Activated CD4-positive, CD25-positive, alpha-beta regulatory T cell treated with anti-CD3 and anti-CD28 coated beads, Interleukin-2, amount 50 U/mL, for 16 hours (primary cell): ENCODE measurements at places on chromosomes 4 and X.

GRCh38 chrX:115561605-115562479, 868 bp downstream of the PLS3 start:
- no peak for DNase-seq

DNA sequence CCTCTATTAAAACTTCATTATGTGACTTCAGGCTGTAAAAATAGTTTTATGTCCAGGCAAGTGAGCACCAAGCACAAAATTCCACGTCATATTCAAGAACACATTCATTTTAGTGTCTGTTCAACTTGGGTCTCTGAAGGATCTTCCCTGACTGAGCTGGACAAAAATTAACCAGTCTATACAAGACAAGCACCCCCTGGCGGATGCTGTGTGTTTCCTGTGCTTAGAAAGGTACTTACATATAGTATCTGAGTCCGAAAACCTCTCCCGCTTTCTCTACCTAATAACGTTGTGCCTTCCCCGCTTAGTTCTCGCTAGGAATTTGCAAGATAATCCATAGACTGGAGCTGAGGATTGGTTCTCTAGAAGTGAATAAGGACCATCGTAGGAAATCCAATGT, 2214.5 kb upstream of the TENM3 start:
- DNase-seq: no peak

DNA sequence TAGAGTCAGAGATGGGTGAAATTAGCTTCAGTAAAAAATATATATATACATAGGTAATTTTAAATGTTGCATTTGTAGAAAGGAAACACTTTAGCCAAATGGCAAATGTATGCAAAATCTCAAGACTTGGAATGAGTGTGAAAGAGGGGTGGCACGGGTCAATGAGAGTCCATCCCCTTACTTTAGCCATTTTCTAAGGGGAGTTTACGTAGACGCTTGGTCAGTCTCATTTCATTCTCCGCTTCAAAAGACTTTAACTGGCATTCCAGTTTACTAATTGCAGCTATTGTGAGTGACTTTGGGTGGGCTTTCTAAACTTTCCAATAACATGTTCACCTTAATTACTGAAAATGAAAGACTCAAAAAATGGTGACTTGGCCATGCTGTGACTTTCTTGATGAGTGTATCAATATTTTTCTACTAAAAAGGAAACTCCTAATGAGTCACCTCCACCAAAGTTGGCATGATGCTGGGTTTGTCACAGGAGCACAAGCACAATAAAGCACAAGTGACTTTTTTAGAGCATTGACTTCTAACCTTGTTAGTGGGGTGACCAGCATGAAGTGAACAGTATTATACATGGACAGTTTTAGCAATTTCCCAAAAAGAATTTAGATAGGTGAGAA, 356.0 kb upstream of the RASGEF1B start:
- DNase-seq: no peak

DNA sequence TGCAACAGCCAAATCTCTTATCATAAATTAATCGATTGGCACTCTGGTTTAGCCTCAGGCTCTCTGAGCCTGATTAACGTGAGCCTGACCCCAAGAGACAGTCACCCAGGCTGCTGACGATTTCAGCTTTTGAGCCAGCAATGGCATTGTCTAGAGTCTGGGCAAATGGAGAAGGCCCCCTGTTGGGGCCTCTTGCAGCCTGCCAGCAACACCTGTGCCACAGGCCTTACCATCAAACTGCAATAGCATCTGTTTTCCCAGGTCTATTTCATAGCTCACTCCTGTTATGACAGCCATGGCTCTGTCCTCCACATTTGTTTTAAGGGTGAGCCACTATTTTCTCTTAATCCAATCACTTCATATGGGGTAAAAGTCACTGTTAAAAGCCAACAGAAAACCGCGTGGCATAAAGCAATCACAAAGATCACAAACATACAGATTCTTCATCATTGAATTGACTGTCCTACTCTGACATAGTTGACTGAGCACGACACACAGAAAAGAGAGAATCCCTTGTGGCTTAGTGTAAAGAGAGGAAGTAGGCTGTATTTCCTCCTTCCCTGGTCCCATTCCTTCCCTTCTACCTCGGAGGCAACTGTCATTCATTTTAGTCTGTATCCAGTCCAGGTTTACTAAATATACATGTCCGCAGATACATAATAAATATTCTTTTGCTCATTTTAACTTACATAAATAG, 47.8 kb downstream of the SLC9A7 start:
- DNase-seq: no peak

DNA sequence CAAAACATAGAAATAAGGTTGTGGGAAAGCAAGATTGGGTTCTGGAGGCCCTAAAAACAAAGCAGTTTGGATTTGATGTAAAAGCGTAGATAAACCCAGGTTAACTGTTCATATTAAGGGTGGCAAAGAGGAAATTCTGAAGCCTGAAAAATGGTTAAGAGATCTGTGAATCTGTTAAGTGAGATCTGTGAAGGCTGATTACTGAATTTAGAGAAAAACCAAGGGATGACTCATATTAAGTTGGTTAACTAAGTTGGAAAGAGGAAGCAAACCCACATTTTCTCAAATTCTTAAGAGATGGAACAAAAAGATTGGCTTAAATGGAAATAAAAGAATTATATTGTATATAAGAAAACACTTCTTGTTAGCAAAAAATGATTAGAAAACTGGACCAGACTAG, 22.8 kb downstream of the GPAT3 start:
- no peak for DNase-seq

DNA sequence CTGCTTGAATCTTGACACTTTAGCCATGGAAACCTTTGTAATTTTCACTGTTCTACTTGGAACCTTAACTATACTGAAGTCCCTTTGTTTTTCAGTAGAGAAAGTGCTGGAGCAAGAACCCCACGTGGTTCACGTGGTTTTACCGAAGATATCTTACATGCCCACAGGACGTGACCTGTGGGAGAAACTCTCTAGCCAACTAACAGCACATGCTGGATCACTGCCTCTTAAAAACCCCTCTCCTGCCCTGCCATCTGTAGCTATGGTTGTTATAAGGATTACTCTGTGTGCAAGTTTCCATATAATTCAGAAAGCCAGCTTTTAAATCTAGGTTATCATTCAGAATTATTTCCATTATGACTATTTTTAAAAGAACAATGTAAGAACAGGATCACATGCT, 30.2 kb downstream of the SPANXD start:
- DNase-seq: no peak

- DNase-seq: no peak
Observed at GRCh38 chrX:137032341-137032694, 1.5 kb downstream of the GPR101 start.

GRCh38 chr4:183455431-183456195, 11.2 kb downstream of the CDKN2AIP start:
- no peak for DNase-seq

GRCh38 chrX:30715976-30716375, 62.8 kb downstream of the GK start:
- no peak for DNase-seq

- no peak for DNase-seq
Observed at GRCh38 chr4:148143174-148143573, 299.0 kb downstream of the NR3C2 start.

GRCh38 chrX:103879339-103879738, 47.3 kb upstream of the RAB9B start:
- no peak for DNase-seq

GRCh38 chrX:11430271-11430670, 137.1 kb downstream of the AMELX start:
- DNase-seq: no peak

- DNase-seq: no peak
Observed at GRCh38 chr4:11223311-11223710, 205.4 kb downstream of the HS3ST1 start.

DNA sequence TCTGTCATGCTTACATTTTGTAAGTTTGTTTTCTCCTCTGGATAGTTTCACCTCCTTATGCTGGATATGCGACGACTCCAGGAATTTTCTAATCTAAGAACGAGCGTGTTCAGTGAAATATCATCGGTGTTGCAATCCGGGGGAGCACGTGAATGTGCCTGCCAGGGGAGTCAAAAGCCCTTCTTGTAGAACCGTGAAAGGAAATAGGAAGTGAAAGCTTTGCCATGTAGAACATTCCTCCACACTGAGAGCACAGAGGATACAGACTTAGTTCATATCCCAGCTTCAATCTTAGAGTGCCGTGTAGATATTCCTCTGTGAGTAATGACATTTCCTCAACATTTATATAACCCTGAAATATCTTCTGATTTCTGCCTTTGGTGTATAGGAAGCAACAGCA, 121.2 kb downstream of the VEGFC start:
- DNase-seq: no peak

GRCh38 chrX:154121961-154122360, 22.1 kb upstream of the OPN1LW start:
- no peak for DNase-seq

DNA sequence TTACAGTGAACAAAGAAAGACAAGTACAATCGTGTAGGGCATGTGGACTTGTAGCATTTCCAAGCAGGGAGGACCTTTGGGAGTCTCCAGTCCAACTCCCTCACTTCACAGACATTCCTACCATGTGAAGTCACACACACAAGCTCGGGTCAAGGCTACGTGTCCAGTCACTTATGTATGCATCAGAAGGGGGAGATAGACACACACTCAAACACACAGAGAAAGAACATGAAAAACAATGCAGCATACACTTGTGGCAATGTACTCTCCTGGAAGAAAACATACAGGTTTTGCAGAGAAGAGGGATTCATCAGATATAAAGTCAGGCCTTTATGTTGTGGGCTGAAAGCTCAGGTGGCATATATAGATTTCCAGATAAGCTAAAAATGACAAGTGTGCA, 136.1 kb upstream of the MID1 start:
- no peak for DNase-seq

GRCh38 chr4:149790172-149790907, 25.3 kb downstream of the IQCM start:
- no peak for DNase-seq

GRCh38 chrX:33138677-33139249, 72.6 kb downstream of the DMD start:
- DNase-seq: no peak

DNA sequence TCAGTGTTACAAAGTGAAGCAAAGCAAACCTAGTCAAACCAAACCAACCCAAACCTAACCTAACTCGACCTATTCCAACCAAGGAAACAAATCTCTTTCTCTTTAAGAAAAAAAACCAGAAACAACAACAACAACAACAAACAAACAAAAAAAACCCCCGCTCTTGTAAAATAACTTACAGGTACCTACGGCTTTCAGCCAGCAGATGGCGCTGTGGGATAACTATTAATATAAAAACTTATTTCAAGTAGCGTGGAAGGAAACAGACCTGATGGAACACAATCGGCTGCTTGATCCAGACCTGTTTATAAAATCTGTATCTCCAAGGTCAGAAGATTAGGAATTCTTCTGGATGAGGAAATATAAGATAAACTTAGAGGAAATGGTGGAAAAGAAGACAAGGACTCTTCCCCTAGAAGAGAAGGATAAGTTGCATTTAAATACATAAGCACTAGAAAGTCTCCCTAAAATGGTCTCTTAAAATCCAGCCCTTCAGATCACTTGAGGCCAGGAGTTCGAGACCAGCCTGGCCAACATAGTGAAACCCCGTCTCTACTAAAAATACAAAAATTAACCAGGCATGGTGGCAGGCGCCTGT, 34.4 kb upstream of the CDKL5 start:
- DNase-seq: peak; percentile 36

GRCh38 chrX:152343306-152343705, 107.8 kb downstream of the GABRA3 start:
- no peak for DNase-seq

DNA sequence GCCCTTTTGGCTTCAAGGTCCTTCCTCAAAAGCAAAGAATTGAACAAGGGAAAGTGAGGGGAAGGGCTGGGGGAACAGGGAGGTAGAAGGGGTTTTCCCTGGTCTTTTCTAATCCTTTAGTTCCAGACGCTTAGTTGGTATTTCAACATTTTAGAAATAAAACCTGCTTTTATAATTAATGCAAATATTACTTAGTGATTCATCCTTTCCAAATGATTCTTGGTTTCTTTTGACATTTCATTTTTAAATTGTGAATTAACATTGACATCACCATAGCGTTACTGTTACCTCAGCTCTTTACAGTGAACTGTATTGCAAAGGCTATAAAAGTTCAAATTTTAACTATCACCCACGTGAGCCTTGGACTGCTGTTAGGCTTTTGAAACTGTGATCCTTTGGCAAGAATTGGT, 20.9 kb downstream of the NFKB1 start:
- DNase-seq: no peak

DNA sequence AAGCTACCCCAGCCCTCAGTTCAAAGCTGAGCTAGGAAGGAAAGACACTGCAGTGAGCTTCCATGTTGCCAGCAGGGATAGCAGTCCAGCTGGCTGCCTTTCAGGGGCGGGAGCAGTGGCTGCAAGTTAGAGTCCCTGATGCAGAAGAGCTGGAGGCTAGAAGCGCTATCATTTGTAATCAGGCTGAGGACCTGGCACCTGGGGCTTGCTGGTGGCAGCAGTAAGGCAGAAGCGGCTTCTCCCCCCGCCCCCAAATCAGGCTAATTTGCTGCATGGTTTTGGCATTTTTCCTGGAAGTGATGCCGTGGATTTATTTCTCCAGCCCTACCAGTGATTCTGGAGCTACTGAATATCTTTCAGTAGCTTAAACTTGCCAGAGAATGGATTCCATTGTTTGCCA, 203.3 kb downstream of the CLCN4 start:
- no peak for DNase-seq

DNA sequence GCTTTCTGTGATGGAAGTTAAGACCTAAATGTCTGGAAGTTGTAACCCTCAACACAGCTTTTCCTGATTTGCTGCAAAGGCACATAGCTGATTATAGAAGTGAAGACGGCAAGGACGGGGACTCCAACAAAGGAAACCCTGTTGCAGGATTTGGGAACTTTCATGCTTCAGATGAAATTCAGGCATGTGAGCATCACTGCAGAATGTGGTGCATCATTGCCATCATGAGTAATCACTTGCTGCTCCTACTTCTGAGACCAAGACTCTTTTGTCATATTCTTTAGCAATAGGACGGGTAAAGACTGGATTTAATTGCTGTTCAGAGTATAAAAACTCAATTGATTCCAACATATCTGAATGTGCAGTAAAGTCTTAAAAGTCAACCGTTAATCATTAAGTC, 35.8 kb downstream of the YIPF6 start:
- DNase-seq: no peak

DNA sequence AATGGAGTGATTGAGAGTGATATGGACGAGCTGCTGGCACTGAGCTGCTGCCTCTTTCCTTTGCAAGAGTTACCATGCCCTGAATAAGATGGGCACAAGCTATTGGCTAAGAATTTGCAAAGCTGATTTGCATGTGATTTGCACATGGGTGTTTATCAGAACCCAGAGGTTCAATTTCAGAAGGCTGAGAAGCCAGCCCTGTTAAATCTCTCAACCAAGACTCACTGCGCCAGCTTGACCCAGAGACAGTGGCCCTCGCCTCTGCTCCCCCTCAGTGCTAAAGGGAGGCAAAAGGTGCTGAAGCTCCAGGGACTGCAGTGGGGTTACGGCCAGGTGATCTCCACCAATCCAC, 701 bp downstream of the ARHGAP4 start:
- no peak for DNase-seq

DNA sequence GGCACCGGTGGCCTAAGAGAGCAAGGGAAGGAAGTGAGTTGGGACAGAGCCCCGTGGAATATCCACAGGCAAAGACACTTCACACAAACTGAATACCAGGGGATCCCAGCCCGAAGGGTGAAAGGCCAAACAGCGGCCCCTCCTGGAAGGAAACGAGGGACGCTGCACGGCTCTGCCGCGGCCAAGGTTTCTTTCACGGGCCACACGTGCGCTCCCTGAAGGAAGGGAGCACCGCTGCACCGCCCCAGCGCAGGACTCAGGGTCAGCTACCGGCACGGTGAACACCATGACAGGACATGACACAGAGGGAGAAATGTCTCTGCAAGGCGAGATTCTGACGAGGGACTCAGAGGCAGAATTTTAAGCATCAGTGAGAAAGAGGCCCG, 31.5 kb upstream of the GTPBP6 start:
- DNase-seq: no peak

- no peak for DNase-seq
Observed at GRCh38 chrX:68490644-68491043, 8.2 kb upstream of the YIPF6 start.
